ENCODE measurements at places on chromosomes 11 and 22.

- no peak for DNase-seq
Measured at GRCh38 chr22:49503896-49504521, 323.7 kb downstream of the BRD1 start.

DNA sequence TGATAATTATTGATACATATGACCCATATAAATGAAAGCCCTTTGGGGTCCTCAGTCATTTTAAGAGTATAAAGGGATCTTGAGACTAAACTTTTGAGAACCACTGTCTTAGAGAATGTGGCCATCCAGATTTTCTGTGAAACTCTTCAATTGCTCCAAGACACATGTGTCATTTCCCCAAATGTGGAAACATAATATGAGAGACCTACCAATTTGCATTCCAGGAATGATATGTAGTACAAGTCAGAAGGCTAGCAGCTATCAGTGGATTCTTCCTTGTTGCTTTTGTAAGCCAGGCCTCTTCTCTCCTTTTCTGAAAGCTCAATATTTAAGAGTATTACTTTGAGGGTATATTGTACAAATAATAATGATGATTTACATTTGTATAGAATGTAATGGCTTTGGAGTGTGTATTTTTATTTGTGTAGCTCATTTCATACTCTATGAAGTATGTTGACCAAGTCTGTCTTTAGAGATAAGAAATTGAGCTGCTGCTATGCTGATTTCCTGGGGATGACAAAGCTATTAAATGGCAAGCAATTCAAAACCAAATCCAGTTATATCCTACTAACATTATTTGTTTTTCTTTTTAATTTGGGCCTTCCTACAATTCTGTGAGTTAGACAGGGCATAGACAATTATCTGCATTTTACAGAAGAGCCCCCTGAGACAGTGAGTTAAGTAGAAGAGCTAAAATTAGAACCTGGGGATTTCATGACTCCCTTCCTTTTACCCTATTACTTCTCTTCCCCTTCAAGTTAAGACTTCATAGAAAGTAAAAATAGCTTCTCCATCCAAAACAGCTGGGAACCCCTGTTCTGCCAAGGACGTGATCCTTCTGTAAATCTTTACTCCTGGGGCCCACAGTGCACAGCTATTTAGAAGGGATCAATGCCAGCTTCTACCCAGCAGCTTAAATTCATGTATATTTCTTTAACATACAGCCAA is 131.9 kb downstream of the WNT11 start:
- DNase-seq, result no peak

GRCh38 chr11:103434073-103434411 is 324.8 kb downstream of the DYNC2H1 start:
- DNase-seq, result no peak

- no peak for DNase-seq
Measured at GRCh38 chr22:50308597-50308935, 1.1 kb upstream of the PLXNB2 start.

GRCh38 chr11:33540946-33541915 is 159.4 kb downstream of the C11orf91 start:
- DNase-seq, result no peak

DNA sequence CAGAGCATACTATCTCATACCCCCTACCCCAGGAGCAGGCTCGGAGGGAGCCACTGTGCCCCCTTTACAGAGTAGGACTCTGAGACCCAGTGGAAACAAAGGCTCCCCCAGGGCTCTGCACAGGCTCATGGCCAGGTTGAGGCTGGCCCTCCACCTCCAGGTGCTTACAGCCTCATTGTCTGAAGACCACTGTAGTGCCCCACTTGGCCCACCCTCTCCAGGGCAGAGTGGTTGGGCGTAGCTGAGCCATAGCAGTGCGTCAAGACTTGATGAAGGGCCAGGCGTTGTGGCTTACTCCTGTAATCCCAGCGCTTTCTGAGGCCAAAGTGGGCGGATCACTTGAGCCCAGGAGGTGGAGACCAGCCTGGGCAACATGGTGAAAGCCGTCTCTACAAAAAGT is 1.7 kb downstream of the ANKRD13D start:
- DNase-seq, result no peak

DNA sequence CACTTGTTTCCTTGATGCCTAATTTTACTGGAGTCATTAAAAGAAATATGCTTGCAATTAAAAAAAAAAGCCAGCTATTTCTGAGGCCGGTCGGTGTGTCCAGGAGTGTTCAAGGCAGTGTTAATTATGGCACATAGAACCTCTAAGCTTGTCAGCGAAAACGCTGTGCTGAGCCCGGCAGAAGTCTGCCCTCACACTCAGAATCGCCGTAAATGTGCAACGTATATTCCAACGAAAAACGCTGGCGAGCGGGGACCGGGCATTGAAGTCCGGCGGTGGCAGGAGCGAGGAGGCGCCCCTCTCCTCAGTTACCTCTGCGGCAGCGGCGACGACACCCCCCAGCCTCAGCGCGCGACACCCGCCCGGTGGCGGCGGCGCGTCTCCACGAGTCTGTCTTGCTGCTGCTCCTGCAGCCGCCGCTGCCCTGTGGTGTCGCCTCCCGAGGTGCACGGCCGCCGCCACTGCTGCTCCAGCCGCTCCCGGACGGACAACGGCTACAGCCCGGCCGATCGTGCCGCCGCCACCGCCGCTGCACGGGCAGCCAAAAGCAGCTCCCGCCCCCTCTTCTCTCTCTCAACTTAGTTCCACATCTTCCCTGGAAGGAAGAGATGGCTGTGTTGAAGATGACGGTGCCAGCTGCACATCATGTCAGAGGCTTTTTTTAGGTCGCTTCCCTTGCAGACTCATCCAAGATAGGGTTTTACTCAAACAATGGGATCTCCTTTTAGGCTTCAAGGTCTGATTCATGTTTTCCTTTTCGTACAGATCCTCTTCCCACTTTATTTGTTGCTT is 56.0 kb downstream of the JAM3 start:
- no peak for DNase-seq

- DNase-seq, result no peak
Measured at GRCh38 chr11:17634776-17635550, 84.4 kb upstream of the MYOD1 start.

- DNase-seq, result no peak
Measured at GRCh38 chr22:41078931-41079330, 13.5 kb upstream of the EP300 start.

GRCh38 chr11:120389693-120390584 is 53.7 kb downstream of the ARHGEF12 start:
- DNase-seq, result no peak

DNA sequence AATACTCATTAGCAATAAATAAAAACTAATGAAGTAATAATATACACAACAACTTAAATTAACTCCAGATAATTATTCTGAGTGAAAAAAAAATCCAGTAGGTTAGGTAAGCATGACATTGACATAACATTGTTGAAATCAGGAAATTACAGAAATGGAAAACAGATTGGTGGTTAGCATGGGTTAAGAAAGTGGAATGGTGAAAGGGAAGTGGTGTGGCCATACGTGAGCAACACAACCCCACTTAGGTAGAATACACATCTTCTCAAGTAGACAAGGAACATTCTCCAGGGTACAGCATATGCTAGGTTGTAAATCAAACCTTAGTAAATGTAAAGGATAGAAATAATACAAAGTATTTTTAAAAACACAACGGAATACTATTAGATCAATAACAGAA is 30.2 kb upstream of the CLTCL1 start:
- DNase-seq, result no peak

GRCh38 chr22:50677493-50678217 is 5.0 kb downstream of the SHANK3 start:
- no peak for DNase-seq

GRCh38 chr11:57370941-57371340 is 10.0 kb downstream of the PRG3 start:
- DNase-seq, result no peak

- no peak for DNase-seq
Measured at GRCh38 chr22:22167791-22168189, 76.8 kb upstream of the VPREB1 start.

GRCh38 chr11:69921128-69922014 is 102.2 kb upstream of the FGF3 start:
- no peak for DNase-seq

DNA sequence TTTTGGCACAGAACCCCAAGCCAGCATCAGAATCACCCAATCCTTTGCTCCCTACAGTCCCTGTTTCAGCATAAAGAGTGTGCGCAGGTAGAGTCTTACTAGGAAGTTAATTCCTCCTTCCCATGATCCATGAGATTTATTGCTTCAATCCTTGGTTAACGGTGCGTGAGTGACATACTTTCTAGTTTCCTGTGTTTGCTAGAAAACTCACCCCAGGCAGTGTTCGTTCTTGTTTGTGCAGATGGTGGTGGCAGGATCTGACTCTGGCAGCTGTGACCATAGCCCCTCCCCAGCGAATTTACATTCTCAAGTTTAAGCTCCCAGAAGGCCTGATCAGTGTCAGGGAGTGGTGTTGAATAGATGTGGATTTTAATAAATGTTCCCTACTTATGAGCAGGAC is 106.7 kb upstream of the CCT8L2 start:
- DNase-seq, result no peak

DNA sequence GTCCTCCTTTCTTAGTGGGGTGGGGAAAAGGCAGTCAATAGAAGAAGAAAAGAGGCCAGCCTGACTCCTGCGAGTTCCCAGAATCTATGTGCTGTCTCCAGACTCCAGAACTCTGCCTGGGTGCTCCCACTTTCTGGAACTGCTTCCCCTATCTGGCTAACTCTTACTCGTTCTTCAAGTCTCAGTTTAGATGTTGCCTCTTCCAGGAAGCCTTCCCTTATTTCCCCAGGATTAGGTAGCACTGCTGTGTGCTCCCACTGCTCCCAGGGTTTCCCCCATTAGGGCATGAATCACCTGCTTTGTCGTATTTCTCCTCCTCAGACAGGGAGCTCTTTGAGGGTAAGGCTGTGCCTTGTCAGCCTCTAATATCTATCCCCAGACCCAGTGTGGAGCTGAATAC is 17.5 kb upstream of the SYT7 start:
- DNase-seq, result no peak

DNA sequence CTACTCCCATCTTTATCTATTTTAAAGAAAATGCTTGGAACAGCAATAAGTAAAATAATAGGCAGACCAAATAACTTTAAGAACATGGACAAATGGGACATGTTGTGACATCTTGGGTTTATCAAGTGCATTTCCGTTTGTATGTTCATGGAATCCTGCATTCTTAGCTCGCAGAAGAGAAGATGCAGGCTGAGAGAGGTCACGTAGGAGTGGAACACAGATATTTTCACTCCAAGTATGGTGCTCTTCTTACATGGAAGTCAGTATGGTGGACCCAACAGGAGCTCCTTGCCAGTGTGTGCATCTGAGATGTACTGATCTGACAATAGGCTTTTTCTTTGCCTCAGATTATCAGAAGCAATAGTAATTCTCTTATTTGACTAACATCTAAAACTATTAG is 1.7 kb downstream of the E2F8 start:
- DNase-seq, result no peak

DNA sequence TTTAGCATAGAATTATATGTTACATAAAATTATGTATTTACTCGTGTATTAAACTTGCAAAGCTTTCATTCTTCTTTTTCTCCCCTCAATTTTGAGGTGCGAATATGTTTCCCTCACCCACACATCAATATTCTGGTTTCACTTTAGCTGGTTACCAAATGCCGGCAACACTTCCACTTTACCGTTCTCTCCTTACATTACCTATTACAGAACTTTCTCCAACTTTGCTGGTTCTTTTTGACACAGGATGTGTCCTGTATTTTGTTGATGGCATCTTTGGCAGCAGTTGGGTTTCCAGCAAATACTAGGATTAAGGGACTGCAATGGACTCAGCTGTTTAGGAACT is 84.9 kb downstream of the PRR5L start:
- no peak for DNase-seq

DNA sequence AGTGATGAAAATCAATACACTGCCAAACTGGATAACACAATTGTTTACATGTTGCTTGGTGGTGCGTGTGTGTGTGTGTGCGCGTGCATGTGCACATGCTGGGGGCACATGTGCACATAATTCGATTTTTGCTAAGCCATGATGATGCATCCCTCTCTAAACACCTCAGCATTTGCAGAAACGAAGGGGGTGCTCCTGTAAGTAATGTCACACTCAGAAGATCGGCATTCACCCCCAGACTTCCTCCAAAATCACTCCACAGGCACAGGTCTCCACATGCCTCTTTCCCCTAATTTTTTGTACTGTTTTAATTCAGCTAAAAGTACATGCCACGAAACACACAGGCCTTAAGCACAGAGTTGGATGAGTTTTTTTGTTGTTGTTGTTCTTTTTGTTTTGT is 341.5 kb downstream of the SHANK2 start:
- DNase-seq, result no peak

DNA sequence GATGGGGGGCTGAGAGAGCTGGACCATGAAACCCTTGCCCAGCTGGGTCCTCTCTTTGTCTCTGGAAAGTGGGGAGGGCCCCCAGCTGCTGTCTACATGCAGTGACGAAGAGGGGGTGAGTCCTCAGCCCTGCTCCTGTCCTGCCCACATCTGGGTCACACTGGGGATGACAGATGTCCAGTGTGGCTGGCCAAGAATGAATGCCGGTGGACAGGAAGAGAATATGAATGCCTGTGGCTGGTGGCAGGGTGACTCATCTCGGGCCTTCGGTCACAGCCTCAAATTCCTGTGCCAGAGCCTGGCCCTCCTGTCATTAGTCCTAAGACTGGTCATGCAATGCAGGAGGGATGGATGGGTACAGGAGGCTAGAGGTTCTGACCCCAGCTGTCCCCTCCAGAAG is 2.2 kb upstream of the PNPLA3 start:
- no peak for DNase-seq

- no peak for DNase-seq
Measured at GRCh38 chr22:31569126-31569525, 72.8 kb downstream of the SFI1 start.

DNA sequence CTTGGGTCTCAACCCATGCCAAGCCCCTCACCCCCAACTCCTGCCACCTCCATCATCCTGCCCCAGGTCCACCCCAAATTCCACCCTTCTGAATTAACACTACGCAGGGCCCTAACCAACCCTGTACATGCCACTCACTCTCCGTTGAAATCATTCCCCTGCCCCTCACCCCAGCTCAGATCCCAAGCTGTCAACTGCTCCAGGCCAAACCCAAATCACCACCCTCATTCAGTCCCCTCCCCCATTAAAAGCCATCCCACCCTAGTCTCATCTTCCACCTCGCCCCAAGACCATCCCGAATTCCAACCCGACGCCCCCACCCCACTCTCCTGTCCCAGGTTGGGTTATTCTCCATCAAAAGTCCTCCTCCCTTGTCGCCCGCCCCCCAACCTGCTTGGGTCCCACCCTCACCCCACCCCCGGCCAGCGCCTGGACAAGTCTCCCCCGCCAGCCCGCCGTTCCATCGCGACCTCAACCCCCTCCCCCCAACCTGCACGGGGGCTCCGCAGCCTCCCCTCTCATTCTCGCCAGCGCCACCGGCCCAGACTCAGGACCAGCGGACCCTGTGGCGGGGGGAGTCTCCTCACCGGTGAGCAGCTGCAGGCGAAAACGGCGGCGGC is 466 bp downstream of the FAM168A start:
- DNase-seq, result no peak

DNA sequence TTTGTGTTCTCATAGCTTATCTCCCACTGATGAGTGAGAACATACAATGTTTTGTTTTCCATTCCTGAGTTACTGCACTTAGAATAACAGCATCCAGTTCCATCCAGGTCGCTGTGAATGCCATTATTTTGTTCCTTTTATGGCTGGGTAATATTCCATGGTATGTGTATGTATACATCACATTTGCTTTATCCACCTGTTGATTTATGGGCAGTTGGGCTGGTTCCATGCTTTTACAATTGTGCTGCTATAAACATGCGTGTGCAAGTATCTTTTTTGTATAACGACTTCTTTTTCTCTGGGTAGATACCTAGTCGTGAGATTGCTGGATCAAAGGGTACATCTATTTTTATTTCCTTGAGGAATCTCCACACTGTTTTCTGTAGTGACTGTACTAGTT is 74.8 kb downstream of the ZNF280B start:
- no peak for DNase-seq
